ENCODE measurements at places on chromosomes 7 and 10.

DNA sequence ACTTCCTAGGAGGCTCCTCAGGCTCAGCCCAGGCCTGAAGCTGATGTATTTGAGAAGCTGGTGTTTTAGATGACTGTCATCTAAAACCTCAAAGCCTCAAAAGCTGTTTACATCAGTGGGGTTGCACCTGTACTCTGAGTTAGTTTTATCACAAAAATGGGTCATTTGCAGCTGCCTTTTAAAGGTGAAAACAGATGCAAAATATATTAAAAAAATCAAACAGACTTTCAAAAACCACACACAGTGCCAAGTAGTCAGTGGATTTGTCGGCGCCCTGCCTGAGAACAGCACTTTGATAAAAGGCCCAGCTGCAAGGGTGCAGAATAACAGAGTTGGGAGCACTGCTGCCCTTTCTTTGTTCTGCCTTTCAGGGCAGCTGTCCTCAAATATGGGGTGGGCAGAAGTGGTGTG, 103.0 kb downstream of the VOPP1 start:
- no peak for DNase-seq

DNA sequence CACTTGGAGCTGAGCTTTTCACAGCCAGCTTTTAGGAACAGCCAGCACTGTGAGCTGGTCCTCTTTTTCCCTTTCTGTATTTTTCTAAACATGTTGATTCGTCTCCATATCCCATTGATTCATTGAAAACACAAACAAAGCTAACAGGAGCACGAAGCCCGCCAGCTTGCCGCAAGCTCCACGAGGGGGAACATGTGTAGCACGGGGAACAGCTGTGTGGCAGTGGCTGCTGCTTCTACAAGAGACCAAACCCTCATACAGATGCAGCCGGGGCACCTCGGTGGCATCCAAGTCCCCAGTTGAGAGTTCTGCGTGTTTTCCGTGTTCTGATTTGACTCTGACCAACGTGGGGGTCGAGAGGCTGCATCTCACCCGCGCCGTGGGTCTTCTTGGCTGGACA, 80.8 kb upstream of the SH2B2 start:
- DNase-seq: no peak

DNA sequence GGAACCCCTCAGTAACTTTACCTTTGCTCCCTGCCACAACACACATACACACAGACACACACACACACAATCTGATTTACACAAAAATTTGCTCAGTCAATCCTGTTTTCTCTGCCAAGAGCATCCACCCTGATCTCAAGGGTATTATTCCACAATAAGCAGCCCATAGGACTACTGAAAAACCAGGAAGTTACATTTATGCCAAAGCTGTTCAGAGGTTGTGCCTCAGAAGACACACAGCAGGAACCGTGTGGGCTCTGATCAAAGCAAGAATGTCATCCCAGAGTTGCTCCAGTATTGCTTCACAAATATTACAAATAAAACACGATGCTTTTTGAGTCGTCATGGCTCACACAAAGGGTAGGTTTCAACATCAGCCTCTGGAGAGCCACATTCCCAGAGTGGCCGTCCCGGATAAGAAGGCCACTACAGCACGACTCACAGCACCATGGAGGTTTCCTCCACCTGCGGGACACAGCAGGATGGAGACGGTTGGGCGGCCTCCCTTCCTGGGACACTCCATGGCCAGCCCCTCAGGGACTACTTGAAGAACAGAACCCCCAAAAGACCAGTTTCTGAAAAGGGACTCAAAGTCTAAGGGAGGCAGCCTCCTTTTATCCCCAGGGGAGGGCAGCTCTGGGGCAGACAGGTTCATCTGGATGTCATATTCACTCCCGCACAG, 1.6 kb downstream of the AIFM2 start:
- DNase-seq: no peak

GRCh38 chr7:30162622-30163124, 27.9 kb downstream of the MTURN start:
- DNase-seq: no peak

DNA sequence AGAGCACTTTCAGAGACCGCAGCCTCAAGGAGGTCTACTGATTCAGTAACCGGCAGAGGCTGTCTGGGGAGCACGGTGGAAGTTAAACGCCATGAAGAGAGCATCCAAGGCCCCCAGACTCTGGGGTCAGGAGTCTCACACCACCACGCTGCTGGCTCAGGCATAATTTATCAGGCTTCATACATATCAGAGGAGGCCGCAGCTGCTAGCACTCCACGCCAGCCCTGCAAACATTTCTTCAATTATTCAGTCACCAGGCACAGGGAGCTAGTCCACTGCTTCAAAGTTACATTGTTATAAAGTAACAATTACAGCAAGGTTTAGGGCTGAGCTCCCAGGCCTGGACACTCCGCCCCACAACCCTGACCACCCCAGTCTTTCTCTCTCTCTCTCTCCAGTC, 97.8 kb downstream of the PAXIP1 start:
- no peak for DNase-seq

DNA sequence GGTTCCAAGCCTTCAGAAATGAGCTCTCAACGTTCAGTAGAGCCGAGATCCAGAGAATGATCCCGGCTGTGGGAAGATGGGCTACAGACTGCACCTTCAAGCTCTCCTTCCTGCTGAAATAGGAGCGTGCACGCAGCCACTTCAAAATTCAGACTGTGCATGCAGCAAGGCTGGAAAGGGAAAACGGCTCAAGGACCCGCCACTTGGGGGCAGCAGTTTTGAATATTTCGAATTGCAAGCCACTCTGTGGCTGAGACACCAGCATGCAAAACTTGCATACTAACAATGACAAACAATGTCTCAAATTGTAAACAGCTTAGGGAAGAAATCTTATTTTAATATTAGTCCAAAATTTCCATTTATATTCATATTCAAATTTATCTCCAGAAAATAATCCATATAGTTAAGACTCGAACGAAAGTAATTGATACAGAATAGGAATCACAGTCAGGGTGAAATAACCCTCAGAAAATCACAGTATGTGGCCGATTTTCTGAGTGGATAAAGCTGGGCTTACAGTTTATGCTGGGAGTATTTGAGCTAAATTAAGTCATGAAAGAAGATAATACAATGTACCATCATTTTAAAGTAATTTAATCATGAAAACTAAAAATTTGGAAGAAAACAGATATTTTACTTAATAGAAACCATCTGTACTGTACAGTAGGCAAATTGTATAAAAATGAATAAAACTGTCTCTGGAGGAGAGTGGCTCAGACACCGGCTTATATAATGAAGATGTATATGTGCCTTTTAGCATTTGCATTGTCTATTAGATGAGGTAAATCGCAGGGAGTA, 137.9 kb upstream of the MKI67 start:
- DNase-seq: no peak

GRCh38 chr10:98258683-98259454, 9.1 kb downstream of the LOXL4 start:
- DNase-seq: no peak

GRCh38 chr7:129556607-129557133, 54.3 kb downstream of the SMKR1 start:
- no peak for DNase-seq

- DNase-seq: no peak
Observed at GRCh38 chr10:51932530-51932929, 233.1 kb upstream of the CSTF2T start.

DNA sequence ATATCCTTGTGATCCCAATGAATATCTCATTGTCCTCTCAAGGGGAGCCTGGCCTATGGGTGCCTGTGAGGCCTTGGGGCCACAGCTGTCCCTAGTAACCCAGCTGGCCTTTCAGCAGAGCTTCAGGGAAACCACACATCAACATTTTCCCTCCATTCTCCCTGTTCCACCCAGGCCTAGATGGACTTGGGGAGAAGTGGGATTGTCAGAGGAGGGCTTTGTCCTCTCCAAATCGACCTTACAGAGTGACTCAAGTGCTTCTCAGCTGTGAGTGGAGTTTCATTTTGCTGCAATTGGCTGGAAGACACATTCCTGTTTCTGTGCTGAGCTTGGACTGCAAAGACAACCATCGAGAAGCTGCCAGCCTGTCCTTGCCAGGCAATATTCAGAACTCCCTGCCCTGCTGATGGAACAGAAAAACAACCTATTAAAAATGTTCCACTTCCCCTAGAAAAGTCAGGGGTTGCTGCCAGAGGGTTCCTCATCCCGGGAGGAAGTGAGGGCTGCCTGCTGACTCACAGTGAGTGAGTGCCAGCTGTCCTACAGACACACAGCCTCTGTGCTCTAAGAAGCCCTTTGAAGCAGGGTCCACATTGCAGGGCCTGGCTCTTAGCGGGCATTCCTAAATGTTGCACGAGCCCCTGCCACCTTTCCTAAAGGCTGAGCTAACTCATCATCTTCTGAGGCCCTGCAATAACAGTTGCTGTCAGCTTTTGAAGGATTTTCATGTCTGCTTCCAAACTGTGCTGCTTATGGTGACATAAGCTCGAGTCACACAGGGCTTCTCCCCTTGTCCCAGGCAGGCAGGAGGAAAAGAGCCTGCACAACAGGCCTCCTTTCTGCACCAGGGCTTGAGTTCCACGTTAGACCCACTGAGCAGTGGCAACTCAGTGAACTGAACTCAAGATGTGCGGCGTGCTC, 20.5 kb downstream of the STRA8 start:
- no peak for DNase-seq

DNA sequence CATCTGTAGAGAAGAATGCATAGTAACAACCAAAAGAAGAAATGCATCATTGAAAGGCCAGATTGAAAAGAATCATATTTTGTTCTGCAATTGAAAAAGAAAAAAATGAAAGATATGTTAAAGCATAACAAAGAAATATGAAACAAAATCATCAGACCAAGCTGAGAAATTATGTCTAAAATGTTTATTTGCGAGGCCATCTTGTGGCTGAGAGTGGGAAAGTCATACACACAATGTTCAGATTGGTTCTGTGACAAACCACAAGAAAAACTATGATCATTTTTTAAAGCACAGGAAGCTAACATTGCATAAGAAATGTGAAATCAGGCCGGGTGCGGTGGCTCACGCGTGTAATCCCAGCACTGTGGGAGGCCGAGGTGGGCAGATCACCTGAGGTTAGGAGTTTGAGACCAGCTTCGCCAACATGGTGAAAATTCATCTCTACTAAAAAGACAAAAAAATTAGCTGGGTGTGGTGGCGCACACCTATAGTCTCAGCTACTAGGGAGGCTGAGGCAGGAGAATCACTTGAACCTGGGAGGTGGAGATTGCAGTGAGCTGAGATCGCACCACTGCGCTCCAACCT, 36.6 kb downstream of the ABCB5 start:
- no peak for DNase-seq

DNA sequence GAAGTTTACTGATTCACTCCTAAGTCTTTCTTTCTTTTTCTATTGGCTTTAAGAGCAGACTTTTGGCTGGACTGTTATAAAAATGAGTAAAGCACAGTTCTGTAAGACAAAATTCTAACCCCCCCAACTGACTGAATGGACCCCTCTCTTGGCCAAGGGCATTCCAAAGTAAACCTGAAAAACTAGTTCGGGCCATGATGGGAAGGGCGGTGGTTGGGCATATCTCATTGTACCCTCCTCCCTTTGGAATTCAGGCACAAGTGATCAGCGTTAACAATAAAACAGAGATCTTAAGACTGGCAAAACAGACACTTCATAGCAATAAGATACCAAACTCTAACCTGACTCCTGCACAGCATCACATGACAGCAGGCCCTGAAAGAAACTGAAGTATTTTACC, 6.1 kb upstream of the KIF20B start:
- DNase-seq: no peak

GRCh38 chr10:72852508-72852907, 41.0 kb upstream of the OIT3 start:
- no peak for DNase-seq

GRCh38 chr7:151764056-151764920, 112.6 kb downstream of the PRKAG2 start:
- no peak for DNase-seq

- no peak for DNase-seq
Observed at GRCh38 chr7:127755521-127755920, 103.5 kb downstream of the SND1 start.

DNA sequence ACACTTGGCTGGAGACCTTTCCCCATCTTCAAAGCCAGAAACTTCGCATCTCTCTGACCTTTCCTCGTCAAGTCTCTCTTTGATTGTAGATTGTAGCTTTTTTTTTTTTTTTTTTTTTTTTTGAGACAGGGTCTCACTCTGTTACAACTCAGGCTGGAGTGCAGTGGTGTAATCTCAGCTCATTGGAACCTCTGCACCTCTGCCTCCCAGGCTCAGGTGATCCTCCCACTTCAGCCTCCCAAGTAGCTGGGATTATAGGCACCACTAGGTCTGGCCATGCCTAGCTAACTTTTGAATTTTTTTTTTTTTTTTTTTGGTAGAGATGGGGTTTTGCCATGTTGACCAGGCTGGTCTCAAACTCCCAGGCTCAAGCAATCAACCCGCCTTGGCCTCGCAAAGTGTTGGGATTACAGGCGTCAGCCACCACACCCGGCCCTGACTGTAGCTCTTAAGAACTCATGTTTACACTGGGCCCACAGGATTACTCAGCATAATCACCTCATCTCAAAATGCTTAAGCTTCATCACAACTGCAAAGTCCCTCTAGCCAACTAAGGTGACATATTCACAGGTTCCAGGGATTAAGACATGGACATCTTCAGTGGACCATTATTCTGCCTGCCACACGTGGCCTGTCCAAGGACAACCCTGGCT, 11.7 kb downstream of the POLL start:
- no peak for DNase-seq

GRCh38 chr7:54813398-54813797, 54.4 kb upstream of the SEC61G start:
- DNase-seq: no peak

GRCh38 chr10:69745698-69746097, 56.0 kb upstream of the COL13A1 start:
- no peak for DNase-seq

DNA sequence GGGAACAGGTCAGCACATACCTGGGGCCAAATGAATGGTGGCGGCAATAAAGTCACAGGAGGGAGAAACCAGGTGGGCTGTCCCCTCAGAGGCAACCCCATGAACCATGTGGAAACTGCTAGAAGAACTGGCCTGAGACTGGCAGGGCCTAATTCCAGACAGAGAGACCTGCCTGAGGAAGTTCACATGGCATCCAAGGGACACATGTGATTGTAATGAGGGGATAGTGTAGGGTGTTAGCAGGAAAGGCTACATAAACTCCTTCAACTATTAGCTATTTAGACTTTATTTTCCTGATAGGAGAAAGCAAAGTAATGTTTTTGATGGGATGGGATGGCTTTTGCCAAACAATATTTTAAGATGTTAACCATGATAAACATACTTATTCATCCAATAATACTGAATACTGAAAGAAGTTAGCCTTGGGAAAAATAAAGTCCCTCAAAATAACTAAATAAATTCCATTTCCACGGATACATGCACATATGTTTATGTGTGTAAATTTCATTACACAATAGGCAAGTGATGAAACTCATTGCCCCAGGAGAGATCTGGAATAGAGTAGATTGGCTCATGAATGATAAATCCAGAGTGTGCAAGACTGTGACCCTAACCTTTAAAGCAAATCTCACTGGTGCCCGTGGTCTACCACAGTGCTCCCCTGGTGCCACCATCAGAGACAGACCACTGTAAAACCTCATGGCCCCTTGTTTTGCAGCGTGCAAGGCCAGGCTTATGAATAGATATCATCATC, 137.0 kb downstream of the NRF1 start:
- DNase-seq: no peak

Data from SIG-M5 (cell line).